T-helper 9 cell (primary cell): ENCODE measurements at places on chromosomes 11 and 22.

GRCh38 chr11:10930224-10930971 is 72.5 kb upstream of the ZBED5 start:
- DNase-seq: no peak

DNA sequence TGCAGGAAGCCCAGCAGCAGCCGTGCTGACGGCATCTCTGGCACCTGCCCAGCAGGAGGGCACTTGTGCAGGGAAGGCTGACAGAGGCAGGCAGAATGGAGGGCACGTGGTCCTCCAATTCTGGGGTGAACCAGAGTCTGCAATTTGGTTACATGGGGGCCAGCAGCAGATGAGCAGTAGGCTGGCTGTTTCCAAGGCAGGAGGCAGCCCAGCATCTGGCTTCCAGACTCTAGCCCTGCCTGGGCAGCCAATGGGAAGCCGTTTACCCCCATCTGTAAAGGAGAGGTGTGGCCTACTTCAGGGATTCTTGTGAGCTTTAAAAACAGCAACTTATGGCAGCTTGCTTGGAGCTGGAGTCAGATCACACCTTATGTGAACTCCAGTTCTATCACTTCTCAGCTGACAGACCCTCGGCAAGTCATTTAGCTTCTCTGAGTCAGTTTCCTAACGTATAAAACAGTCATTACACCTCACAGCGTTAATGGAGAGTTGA is 27.9 kb upstream of the RASL10A start:
- no peak for DNase-seq

DNA sequence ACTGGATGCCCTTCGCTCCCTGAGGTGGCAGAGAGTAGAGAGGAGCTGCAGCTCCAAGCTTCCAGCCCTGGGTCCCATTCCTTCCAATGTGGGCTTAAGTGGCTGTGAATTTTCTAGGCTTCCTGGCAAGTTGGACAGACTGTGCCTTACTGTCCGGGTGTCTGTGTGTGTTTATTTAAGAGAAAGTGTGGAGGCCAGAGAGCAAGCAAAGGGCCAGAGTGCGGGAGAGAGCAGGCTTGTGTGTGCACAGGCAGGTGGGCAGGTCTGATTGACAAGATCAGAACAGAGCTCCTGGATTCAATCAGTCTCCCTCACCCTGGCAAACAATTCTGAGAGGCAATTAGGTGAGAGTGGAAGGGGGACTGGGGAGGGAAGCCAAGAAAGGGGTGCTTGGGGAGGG is 347.0 kb downstream of the CADM1 start:
- no peak for DNase-seq

- DNase-seq: no peak
These were observed 1.5 kb downstream of the MS4A8 start for GRCh38 chr11:60700689-60701468.

DNA sequence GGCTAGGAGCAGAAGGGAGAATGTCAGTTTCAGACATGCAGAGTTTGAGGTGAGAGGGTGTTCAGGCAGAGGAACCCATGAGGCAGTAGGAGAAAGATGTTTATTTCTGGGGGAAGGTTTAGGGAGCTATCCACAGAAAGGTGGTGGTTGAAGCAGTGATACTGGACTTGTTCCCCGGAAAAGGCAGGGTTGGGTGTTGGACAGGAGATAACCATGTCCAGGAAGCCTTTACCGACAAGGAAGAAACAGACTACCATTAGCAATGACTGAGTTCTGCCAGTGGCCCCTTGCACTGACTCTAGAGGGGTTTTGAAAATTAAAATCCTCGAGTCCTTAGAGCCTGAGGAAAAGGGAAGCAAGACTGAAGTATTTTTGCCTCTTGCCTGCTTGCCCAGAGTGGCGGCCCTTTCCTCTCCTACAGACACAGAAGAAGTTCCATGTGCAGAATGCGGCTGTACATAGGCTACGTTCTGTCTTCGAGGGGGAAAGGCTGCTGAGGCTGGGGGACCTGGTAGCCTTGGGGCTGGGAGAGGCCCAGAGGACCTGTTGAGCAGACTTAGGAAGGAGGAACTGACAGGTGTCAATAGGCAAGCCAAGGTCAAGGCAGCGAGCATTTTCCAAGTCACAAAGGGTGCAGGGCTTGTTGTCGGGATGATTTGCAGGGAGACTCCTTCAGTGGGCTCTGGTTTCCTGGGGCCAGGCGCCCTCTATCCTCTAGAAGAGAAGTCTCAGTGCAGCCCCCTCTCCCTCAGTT is 146.7 kb downstream of the LDLRAD3 start:
- DNase-seq: no peak

- no peak for DNase-seq
These were observed 6.2 kb downstream of the KCNQ1OT1 start for GRCh38 chr11:2693271-2694261.

- no peak for DNase-seq
These were observed 28.2 kb downstream of the CAT start for GRCh38 chr11:34466802-34467488.

GRCh38 chr11:44193856-44194255 is 98.4 kb downstream of the EXT2 start:
- DNase-seq: no peak

GRCh38 chr22:37462983-37463382 is 23.2 kb downstream of the MFNG start:
- DNase-seq: no peak

DNA sequence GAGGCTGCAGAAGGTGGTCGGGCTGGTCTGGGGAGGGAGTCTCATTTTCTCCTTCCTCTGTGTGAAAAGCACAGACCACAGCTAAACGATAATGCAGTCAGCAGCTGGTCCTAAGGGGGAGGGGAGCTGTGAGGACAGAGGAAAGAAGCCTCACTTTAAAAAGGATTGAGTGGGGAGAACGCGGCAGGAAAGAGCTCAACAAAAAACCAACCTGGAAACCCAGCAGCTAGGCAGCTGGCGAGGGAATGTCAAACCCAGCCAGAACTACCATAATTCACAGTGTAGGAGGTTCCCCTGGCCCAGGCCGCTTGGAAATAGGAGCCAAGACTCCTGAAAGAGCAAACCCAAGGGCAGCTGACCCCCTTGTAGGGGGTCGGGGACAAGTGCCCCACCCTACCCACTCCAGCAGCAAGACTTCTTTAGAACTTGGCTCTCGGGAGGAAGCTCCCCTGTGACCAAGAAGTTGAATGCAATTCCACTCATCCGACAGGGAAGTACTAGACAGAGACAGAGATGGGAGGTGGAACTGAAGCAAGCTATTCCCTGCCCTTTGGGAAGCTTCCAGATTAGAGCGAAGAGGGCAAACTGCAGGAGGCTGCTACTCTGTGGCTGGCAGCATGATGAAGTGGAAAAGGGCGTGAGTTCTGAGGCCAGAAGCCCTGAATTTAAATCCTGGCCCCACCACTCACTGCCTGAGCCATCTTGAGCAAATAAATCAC is 16.5 kb upstream of the DGKZ start:
- DNase-seq: no peak

DNA sequence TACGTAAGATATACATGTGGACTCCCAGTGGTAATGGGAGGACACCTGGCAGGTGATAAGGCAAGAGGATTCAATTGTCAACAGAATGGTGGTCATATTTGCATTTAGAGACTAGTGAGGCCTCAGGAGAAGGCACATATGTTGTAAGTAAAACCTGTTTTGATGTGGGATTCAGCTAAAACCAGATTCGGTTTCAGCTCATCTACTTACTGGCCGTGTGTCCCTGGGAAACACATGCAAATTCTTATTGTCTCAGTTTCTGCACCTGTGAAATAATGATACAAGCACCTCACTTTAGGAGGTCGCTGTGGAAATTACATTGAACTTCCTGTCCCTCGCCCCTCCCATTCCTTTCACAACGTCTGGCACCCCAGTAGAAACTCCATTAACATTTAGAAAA is 78.9 kb upstream of the FIBIN start:
- no peak for DNase-seq

DNA sequence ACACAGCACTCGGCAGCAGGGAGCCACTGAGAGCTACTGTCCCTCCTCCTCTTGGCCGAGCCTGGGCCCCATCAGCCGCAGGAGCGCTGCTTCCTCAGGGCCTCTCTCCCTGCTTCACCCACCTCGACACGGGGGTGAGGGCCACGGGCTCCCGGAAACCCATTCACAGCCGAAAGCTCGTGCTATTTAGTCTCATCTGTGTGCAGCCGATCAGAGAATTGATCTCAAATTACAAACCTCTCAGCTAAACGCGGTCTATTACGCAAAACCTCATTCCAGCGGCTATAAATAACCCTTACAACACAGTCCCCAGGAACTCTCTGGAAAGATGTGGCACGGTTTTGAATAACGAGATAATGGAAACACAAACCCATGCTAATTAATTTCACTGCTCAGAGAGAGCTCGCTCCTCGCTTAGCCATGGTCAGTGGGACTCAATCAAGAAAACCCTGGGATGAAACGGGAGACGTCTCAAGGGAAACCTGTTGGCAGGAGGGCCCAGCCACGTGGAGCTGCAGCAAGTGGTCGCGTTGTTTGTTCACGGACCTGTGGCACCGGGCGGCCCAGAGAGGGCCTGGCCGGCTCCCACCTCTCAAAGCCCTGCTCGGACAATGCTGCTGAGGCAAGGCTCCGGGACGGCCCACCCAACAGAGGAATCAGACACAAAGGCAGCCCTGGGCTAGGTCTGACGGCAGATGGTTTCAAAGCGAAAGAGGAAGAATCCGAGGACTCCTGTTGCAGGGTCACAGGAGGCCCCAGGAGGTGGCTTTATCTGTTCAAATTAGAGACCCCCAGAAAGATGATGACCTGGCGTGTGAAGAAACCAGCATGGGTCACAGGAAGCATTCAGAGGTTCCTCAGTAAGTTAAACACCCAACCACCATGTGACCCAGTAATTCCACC is 210.5 kb downstream of the CTTN start:
- no peak for DNase-seq

DNA sequence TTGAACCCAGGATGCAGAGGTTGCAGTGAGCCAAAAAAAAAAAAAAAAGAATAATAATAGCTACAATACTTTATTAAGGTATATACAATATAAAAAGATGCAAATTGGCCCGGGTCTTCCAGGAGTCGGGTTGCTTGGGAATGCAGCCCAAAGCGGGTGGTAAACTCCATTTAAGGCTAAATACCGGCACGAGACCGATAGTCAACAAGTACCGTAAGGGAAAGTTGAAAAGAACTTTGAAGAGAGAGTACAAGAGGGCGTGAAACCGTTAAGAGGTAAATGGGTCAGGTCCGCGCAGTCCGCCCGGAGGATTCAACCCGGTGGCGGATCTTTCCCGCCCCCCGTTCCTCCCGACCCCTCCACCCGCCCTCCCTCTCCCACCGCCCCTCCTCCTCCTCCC is 143.3 kb downstream of the DLG2 start:
- no peak for DNase-seq

DNA sequence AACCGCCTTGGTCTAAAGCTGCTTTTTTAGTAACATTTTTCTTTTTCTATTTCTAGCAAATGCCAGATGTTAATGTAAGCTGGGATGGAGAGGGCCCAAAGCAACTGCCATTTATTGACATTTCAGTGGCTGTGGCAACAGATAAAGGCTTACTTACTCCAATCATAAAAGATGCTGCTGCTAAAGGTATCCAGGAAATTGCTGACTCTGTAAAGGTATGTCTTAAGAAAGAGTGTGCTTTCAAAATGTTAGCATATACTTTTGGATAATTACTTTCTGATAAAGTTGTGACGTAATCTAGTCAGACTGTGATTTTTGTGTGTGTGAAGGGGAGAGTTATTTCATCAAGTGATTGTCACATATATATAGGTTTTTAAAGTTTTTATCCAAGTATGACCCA is 68.1 kb downstream of the PDHX start:
- DNase-seq: no peak

DNA sequence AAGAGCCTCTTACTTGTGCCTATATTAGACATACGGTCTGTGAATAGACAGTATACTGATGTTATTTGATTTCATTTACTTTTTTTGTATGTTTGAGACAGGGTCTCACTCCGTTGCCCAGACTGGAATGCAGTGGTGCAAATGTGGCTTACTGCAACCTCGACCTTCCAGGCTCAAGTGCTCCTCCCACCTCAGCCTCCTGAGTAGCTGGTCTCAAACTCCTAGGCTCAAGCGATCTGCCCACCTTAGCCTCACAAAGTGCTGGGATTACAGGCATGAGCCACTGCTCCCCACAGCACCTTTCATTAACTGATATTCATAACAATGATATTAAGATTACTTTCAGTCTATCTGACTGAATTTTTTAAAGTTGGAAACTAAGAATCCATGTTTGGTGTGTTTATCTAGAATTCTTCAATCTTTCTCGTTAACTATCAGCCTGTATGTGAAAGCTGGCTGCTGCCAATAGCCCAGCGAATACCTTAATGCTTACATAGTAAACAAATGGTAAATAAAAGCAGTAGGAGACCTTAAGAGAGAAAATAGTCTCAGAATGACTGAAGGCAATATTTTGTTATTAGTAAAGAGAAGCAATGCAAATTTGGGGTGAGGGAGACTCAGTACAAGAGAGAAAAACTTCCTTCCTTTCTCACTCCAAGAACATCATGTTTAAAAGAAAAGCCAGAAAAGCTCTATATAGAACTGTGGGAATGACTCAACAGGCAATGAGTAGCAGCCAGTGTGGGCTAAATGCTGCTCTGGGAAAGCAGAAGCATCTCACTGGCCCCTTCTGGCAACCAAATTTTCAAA is 101.9 kb downstream of the MRTFA start:
- DNase-seq: no peak

DNA sequence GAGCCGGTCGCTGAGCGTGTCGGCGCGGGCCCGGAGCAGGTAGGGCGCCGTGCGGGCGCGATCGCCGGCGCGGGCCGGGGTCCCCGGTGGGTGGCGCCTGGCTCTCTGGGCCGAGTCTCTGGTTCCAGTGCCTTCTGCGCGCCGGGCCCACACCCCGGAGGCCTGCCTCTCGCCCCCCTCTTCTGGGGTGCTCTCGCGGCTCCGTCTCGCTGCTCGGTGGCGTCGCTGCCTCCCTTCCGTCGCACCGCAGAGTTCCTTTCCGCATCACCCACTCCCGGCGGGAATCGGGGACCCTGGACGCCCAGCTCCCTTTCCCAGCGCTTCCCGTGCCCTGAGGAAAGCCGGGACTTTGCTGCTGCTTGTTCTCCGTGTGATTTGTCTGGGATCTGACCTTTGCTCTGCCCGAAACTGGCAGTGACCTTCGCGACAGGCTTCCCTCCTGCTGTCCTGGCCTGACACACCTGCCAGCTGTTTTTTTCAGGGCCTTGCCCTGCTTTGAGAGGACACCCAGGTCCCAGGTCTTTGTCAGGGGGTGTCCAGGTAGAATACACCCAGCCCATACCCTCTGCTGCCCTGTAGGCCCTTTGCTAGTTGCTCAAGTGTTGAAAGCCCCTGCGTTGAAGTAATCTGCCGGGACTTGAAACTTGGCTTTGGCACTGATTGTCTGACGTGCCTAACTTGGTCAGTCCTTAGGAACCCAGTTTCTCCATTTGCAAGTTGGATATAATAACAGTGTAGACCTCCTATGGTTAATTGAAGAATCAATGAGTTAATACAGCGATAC is 711 bp downstream of the FDX1 start:
- DNase-seq: no peak

GRCh38 chr22:29156507-29156906 is 49.2 kb upstream of the EMID1 start:
- DNase-seq: no peak

- no peak for DNase-seq
These were observed 30.5 kb downstream of the CHKA start for GRCh38 chr11:68090706-68091105.
